ENCODE measurements at places on chromosomes 4 and X.
A peak's percentile ranks its signal among the peaks of the same experiment; 100 is the strongest.

DNA sequence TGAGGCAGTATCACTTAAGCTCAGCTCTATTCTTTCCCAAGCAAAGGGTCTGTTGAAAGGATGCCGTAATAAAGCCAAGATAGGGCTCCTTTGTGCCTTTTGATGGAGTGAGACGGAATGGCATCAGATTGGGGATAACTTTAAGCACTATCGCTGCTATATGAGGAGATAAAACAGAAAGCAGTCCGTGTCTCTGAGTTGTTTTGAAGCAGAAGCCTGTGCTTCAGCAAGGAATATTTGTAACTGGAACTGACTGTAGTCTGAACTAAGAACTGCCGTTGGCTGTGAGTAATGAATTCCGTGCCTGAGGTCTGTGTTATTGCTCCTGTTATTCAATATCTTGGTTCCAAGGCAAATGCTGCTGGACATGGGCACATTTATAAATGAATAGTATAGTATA is 297.4 kb downstream of the ANKRD50 start:
- DNase-seq: no peak

DNA sequence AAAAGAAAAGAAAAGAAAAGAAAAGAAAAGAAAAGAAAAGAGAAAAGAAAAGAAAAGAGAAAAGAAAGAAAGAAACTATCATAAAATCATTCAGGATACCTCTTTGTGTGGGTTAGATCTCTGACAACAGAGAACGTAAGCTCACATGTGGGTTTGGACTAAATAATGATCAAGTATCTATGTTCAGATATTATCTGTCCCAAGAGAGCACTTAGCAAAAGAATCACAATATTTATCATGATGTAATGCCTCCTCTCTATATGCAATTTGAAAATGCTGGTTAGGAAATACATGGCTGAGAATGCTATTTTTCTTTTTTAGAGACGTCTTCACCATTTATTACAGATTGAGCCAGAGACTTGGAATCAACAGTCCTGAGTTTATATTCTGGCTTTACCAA is 191.3 kb downstream of the KCNIP4 start:
- no peak for DNase-seq

GRCh38 chrX:17375637-17376430 is 834 bp downstream of the NHS start:
- no peak for DNase-seq

DNA sequence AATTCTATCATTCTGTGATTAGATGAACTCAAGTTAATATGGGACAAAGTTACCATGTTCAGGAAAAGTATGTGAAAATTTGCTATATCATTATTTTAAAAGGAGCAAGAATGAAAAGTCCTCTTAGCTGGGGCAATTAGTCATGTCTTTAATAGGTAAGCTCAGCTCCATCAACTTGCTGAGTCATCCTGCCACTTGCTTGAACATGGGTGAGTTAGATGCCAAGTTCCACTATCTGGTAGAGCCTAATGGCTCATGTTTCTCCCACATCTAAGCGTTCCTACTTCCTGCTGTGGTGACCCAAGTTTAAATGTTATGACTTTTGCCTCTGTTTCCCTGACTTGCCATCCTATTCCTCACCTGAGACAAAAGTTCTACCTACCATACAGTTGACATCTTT is 276.8 kb downstream of the ZNF674 start:
- DNase-seq: no peak

DNA sequence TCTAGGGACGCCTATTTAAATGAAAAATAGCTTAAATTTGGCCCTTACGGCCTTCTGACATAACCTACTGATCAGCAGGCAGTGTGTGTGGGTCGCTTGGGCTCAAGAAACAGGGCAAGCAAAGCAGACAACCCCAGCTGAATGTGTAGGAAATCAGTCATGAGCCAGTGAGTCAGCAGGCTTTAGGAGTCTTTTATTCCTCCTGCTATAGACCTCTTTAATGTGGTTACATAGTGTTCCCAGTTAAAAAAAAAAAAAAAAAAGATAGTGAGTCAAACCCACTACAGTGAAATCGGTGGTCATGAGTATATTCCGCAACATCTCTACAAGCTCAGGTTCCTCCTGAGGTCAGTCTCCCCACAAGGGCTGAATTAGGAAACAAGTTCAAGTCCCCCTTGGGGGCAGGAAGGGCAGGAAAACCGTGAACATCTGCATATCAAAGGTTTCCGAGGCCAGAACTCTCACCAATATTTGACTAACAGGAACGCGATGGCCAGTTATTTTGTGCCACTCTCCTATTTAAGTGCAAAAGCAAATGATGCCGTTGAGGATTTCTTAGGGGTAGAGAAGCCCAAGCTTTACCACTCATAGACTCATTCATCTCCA is 32.7 kb downstream of the ACSL1 start:
- no peak for DNase-seq

- DNase-seq: no peak
Observed at GRCh38 chr4:152927737-152928136, 8.4 kb upstream of the FHDC1 start.

DNA sequence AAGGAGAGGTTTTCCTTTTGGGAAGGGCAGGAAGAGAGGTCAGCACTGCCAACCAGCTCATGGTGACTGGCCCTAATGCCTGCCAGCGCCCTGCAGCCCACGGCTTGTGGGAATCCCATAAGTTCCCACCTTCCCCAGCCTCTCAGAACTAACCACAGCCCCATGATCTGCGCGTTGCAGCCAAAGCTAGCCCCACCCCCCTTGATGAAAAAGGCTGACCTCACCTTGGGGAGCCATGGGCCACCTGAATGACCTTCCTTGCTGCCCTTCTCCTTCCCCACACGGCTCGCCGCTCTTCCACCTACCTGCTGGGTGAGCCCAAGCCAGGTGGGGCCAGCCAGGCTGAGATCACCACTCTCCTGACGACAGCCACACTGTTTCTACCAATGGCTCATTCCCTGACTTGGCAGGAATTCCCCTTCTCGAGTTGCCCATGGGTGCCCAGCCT is 3.9 kb upstream of the ELF4 start:
- no peak for DNase-seq

DNA sequence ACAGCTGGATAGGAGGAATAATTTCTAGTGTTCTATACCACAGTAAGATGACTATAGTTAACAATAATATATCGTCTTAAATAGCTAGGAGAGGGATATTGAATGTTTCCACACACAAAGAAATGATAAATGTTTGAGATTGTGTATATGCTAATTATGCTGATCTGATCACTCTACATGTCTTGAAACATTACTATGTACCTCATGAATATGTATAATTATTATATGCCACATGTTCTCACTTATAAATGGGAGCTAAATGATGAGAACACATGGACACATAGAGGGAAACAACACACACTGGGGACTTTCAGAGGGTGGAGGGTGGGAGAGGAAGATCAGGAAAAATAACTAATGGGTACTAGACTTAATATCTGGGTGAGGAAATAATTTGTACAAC is 53.2 kb upstream of the MAGEA4 start:
- DNase-seq: no peak

- no peak for DNase-seq
Observed at GRCh38 chr4:177393236-177393635, 49.0 kb downstream of the AGA start.

GRCh38 chrX:73850124-73851013 is 287.4 kb downstream of the CHIC1 start:
- no peak for DNase-seq

GRCh38 chr4:44806071-44806470 is 79.7 kb upstream of the GNPDA2 start:
- DNase-seq: no peak

- no peak for DNase-seq
Observed at GRCh38 chr4:177400030-177400429, 42.2 kb downstream of the AGA start.

DNA sequence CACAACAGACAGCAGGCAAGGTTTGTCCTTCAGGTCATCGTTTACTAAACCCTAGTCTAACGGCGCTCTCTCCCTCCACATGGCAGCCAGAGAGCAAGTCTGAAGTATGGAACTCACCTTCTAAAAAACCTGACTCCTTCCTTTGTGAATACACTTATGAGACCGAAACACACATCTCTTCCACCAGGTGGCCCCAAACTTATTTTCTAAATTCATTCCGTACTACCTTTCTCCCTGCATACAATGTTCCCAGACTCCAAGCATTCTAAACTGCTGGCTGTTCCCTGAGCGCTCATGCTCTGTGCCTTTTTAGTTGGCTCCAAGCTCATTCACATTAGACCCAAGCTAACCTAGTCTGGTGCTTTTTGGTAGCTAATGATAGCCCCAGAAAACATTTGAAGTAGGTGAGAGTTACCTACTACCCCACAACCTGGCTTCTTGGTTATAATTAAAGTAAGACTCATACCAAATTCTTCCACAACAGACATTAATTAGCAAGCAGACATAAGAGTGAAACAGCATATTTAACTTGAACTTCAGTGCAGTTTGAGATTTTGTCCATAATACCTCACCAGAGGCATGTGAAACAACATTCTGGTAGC is 67.6 kb upstream of the DCLK2 start:
- peak; percentile 60 for DNase-seq

- DNase-seq: no peak
Observed at GRCh38 chr4:54281054-54281766, 52.1 kb downstream of the PDGFRA start.

DNA sequence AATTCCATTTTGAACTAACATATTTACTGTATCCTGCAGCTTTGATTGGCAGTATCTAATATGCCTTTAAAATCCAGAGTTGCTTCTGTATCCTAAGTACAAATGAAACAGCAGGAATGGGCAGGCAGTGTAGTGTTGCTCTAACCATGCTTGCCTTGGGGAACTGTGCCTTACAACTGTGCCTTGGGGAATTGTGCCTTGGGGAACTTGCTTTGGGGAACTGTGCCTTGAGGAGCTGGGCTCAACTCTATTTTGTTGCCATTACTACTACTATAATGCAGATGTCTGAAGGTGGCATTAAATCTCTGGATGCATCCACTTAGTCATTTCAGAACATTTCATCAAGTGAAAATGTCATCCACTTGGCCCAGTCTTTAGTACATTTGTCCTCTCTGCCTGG is 6.9 kb downstream of the CXCL3 start:
- DNase-seq: no peak

DNA sequence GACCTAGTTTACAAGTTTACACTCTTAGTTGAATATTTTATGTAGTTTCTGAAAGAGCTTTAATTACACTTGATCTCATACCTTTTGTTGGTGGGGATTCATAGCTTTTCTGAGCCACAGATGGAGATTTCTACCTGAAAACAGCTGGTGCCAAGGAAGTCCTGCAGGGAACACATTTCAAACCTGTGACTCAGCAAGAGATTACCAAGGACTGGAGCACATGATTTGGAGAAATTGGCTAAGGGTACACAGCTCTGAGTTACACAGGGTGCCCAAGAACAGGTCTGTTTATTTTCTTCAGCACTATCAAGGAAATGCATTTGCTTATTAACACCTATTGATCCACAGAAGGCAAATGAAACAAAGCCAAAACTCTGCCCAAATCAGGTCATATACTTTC is 691.5 kb downstream of the KCTD8 start:
- DNase-seq: no peak
